ENCODE measurements at places on chromosomes 6 and 20. TPM values are rescaled to one million over a fixed set of nuclear protein-coding genes. Genes with fewer than 3 reads are reported as not detected.

HSPA1L gene
- 0.89 TPM for total RNA-seq

OR2B6 gene
- not detected for total RNA-seq

NFYA gene
- total RNA-seq = 20.6 TPM

BMP6 gene
- total RNA-seq = 3.7 TPM

SNAP91 gene
- 2.9 TPM for total RNA-seq

WFDC12 gene
- not detected for total RNA-seq

VNN1 gene
- total RNA-seq = not detected

ESR1 gene
- total RNA-seq = 8.2 TPM
